ENCODE measurements at places on chromosomes 1 and 21.

- DNase-seq: no peak
Measured at GRCh38 chr1:109986054-109986444, 1.5 kb downstream of the AHCYL1 start.

DNA sequence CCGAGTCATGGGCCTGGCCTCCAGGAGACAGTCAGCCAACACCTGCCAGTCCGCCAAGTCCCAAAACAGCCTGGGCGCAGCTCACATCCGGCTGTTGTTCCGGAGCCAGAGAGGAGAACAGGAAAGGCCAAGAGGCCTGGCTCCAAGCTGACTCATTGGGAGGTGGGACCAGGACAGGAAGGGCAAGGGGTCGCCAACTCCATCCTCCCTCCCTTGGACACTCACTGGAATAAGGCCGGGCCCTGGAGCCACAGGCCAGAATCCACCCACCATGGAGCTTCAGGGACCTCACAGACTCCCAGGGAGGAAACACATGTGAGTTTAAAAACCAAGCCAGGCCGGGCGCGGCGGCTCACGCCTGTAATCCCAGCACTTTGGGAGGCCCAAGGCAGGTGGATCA, 25.1 kb upstream of the CLIC4 start:
- no peak for DNase-seq

GRCh38 chr1:202951437-202951836, 6.7 kb downstream of the ADIPOR1 start:
- no peak for DNase-seq

- DNase-seq: no peak
Measured at GRCh38 chr1:96116731-96117130, 604.9 kb upstream of the PTBP2 start.

DNA sequence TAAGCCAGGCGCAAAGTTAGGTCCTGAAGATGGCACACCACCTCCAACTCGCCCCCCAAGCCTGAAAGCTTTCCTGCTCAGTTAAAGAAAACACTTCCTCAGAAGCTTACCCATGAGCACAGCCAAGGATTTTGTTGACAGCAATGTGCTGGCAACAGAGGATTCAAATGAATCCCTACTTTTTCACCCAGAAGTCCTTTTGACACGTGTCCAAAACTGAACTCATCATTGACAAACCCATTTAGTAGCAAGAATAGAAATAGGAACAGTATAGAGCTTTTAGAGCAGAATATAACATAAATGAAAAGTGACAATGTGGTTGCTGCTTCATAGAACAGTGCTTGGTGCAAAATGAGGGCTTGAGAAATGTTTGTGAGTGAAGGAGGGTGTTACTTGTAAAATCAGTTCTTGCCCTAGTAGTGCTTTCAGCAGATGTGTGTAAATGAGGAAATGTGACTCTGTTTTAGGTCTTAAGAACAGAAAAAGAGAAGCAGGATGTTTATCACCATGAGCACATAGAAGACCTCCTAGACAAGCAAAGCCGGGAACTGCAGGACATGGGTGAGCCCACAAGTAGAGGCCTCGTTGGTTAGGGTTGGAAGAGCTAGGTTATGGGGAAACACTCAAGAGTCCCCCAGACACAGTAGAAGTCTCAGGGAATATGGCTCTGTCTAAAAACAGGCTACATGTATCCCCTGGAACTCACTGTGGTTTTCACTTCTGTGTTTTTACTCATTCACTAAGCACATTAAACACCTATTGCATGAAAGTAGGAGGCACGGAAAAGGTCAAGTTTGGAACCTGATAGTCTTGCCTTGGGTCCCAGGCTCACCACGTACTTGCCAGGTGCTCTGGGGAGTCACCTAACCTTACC, 48.6 kb upstream of the TMEM125 start:
- no peak for DNase-seq

DNA sequence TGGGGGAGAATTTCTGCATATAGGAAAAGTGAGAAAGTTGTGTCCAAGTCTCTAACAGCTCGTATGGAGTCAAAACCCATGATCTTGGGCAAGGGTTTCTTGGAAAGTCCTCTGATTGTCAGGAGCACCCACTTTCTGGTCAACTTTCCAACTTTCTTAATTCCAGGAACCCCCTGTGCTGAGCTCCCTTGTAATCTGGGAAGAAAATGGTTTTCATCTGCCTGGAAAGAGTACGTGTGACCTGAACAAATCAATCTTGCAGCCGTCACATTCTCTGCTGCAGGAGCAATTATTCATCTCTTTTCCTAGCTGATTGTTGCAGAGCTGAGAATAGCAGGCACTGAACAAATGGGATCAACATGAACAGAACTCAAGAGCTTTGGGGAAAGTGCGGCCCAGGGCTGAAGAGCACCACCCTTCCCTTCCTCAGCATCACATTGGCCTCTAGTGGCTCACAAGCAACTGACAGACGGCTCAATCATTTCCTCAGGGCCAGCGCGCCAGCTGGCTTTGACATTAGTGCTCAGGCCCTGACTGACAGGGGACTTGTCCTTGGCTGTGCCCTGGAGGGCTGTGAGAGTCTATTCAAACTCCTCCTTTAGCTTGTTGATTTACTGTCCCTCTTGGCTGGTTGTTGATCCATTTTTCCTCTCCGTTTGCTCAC, 295.2 kb downstream of the HLX start:
- no peak for DNase-seq

GRCh38 chr21:44849616-44850130, 23.8 kb downstream of the PTTG1IP start:
- no peak for DNase-seq

DNA sequence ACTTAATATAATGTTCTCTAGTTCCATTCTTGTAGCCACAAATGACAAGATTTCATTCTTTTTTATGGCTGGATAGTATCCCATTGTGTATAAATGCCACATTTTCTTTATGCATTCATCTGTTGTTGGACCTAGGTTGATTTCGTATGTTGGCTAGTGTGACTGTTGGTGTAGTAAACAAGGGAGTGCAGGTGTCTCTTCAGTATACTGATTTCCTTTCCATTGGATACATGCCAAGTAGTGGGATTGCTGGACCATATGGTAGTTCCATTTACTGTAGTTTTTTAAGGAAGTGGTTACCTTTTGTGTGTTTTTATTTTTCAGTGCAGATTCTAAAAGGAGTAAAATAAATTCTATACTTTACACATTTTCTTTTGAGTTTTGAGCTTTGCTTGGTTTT, 5.7 kb downstream of the PARK7 start:
- DNase-seq: no peak

DNA sequence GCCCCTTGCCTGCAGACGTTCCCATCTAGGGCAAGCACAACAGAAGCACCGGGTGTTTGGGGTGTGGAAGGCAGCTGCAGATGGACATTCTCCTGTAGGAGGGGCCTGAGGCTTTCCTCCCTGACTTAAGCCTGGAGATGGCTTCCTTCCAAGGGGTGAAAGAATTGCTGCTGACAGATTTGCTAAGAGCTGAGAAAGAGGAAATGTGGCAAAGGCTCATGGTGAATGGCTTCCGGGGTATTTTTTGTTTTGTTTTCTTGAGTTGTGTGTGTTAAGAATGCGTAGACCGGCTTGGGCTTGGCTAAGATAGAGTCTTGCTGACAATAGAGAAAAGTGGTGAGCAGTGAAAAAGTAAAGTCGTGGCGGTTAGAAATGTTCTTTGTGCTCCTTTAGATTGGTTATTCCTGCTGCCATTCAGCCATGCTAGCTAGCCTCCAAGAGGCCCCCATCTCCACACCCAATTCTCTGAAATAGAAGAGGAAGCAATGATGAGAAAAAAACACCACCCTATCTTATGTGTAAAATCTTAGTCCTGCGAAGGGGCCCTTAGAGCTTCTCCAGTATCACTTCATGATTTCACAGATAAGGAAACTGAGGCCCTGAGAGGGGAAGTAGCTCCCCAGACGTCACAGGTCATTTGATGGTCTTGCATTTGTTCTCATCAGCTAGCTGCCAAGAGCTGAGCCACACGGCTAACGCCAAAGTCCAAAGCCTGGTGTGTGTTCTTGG, 36.9 kb downstream of the EIF2D start:
- DNase-seq: no peak

GRCh38 chr1:246107516-246108277, 399.4 kb downstream of the SMYD3 start:
- DNase-seq: no peak

GRCh38 chr1:155694167-155694566, 5.3 kb downstream of the DAP3 start:
- DNase-seq: no peak

- DNase-seq: no peak
Measured at GRCh38 chr1:109792056-109792831, 28.5 kb upstream of the EPS8L3 start.

DNA sequence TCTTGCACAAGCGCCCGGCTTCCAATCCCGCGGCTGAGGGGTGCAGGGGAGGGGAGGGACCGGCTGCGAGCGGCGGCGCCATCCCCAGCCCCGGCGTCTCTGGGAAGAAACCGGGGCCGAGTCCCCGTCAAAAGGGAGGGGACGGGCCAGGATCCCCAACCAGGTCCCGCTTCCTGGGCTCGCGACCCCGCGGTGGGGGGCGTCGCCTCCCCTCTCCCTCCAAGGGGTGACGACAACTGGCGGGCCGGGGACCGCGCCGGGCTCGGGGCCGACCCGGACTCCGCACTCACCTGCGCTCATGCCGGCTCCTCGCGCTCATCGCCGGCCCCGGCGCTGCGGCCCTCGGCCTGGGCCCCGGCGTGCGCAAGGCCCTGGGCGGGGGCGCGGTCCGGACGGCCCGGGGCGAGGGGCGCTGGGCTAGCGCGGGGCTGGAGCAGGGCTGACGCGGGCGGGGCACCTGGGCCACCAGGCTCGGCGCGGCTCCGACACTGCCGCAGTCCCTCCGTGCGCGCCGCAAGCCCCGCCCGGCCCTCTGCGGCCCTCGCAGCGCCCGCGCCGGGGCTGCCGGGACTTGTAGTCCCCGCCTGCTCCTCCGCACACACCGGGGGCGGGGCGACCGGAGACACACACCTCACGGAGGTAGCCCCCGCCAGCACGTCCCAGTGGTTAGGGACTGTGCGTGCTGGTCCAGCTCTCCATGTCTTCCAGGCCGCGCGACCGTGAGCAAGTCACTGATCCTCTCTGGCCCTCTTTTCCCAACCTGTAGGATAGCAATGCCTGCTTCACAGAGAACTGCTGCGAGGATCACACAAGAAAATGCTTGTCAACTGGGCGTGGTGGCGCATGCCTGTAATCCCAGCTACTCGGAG, at the start of gene ATP13A2:
Gene ATP13A2 (minus strand): TSS at position 490 of the 869 bp plus-strand sequence. CDS start 190 bp downstream, at position 300.
- peak; percentile 79 for DNase-seq

DNA sequence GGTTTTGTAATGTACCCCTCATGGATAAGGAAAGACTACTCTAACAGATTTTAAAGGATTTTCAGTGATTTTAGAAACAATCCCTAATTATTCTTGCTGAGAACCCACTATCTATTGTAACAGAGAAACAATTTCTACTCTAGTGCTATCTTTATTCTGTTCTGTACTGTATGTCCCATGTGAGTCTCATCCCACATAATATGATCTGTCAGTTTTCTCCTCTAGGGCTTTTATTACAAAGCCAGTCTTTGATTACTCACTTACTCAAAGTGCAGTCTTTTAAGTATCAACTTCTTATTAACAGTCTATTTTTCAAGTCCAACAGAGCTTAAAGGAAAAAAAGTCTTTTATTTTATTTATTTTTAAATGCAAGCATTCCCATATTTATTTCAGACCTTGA, 54.8 kb downstream of the CTH start:
- DNase-seq: no peak

DNA sequence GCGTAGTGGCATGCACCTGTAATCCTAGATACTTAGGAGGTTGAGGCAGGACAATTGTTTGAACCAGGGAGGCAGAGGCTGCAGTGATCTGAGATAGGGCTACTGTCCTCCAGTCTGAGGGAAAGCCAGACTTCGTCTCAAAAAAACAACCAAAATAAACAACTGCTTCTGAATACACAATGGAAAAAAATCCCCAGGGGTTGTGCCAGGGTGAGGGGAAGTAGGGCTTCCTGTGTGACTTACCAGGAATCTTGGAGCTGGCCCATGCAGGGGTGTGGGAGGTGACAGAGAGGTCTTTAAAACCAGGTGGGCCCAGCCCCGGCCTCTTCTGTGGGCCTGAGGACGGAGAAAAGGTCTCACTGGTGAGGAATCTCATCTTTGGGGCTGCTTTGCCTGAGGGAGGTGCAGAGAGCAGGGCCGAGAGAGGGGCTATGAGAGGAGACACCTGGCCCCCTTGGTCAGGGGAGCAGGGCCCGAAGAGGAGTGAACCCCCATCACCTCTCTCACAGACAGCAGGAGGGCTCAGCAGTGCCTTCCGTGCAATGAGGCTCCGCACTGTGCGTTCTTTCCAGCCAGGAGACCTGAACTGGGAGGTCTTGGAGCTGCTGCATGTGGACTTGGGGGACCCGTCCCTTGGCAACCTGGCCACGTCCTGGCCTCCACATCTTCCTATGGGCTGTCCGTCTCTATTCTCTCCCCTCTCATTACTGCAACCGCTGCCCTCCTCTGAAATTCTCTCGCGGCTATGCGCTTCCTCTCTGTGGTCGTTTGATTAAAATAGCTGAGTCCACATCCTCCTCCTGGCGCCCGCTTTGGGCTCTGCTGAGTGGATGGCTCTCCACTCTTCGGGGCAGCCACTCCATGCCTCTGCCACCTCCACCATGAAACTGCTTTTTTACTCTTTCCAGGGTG, 10.7 kb downstream of the PLA2G5 start:
- DNase-seq: no peak

DNA sequence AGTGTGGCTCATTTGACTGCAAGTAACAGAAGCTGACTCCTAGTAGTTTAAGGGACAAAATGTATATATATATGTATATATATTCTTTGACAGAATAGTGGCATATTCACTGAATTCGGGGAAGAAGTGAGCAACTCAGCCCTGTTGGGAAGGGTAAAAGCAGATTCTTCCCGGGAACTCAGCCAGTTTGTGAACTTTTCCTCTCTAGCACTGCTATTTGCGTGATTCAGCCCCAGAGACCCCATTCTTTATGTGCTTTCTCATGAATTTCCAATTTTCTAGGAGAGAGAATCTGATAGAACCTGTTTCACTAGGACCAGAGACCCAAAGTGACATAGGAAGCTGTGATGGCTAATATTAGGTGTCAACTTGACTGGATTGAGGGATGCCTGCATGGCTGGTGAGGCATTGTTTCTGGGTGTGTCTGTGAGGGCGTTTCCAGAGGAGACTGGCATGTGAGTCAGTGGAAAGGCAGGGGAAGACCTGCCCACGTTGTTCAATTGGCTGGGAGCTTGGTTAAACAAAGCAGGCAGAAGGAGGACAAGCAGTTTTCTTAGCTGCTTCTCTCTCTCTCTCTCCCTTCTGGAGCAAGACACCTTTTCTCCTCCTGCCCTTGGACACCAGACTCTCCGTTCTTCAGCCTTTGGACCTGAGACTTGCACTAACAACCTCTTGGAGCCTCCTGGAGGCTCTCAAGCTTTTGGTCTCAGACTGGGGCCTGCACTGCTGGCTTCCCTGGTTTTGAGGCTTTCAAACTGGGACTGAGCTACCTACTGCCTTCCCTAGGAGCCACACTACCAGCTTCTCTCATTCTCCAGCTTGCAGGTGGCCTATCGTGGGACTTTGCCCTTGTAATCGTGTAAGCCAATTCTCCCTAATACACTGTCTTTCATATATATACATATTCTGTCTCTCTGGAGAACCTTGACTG, 93.4 kb upstream of the KCNK1 start:
- no peak for DNase-seq

GRCh38 chr1:207960346-207960745, 49.4 kb upstream of the CD34 start:
- DNase-seq: no peak
